ENCODE measurements at places on chromosomes 7 and 10.

DNA sequence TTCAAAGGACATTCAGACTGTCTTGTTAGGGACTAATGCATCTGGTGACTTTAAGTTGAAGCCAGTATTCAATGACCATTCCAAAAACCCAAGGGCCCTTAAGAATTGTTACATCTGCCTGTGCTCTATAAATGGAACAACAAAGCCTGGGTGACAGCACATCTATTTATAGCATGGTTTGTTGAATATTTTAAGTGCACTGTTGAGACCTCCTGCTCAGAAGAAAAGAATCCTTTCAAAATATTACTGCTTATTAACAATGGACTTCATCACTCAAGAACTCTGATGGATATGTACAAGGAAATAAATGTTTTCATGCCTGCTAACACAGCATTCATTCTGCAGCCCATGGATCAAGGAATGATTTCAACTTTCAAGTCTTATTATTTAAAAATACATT lies 33.1 kb upstream of the CYP26C1 start:
- no peak for DNase-seq

GRCh38 chr7:157916946-157917640 lies 580.3 kb downstream of the DNAJB6 start:
- no peak for DNase-seq

DNA sequence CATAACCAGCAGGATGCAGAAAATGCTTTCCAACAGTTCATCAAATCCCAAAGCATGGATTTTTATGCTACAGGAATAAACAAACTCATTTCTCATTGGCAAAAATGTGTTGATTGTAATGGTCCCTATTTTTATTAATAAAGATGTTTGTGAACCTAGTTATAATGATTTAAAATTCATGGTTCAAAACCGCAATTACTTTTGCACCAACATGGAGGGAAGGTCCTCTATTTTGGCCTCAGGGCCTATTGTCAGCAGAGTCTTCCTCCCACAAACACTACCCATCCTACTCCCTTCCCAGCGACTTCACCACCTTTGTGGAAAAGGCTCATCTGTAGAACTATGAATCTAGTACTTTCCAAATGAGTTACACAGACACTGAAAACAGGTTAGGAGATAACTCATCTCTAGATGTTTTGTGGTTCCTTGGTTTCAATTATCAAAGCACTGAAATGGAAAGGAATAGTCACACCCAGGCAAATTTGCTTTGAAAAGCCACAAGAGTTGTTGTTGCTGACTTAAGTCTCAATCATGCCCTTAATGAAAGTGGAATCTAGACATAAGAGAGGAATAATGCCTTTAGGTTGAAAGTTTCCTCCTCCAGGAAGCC lies 59.4 kb upstream of the FRMD4A start:
- DNase-seq: no peak

- DNase-seq: no peak
Measured at GRCh38 chr7:17109020-17109419, 189.4 kb upstream of the AHR start.

DNA sequence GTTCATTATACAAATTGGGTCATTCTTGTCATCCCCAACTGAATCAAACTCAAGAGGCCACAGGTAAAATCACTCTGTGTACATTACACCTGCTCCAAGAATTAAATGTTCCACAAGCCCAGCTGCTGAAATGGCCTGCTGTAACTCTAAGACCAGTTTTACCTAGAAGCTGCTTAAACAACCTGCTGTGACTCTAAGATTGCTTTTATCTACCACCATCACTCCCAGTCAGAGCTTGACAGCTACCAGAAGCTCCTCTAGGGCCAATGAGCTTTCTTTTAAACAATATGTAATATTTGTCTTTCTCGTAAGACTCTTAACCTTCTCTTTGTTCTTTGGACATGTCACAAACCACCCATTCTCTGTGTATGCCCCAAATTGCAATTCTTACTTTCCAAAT lies 141.8 kb upstream of the LRGUK start:
- no peak for DNase-seq

DNA sequence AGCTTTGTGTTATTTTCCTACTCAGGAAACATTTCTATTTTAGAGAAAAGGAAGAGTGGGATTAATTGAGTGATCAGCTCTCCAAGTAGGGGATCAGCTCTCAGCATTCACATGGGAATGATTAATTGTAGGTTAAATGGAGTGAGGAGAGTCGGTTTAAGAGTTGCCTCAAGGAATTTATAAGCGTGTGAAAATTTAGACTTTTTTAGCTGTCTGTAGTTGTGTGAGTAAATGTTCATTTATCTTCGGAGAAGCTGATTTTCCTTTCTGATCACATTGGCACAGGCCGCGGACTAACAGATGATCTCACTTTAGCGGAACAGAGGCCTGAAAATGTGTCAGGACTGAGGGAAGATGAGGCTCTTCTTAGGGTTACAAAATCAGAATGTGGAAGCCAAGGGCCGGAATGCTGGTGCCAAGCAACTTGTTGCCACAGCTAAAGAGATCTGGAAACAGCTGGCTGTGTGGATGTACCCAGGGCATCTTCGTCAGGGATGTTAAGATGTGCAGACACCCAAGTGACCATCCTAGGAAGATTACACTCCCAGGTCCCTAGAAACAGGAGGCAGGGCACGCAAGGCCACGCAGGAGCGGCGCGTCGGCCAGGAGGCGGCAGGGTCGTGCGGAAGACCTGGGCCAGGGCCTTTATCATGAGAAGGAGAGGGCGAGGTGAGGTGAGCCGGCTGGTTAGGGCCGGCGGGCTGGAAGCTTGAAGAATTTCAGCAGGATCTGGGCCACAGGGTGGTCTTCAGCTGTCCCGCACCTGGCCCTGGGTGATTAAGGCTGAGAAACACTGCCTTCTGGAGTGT lies 35.1 kb upstream of the TTYH3 start:
- DNase-seq: no peak

GRCh38 chr10:3509355-3509754 lies 275.7 kb downstream of the KLF6 start:
- DNase-seq: no peak

DNA sequence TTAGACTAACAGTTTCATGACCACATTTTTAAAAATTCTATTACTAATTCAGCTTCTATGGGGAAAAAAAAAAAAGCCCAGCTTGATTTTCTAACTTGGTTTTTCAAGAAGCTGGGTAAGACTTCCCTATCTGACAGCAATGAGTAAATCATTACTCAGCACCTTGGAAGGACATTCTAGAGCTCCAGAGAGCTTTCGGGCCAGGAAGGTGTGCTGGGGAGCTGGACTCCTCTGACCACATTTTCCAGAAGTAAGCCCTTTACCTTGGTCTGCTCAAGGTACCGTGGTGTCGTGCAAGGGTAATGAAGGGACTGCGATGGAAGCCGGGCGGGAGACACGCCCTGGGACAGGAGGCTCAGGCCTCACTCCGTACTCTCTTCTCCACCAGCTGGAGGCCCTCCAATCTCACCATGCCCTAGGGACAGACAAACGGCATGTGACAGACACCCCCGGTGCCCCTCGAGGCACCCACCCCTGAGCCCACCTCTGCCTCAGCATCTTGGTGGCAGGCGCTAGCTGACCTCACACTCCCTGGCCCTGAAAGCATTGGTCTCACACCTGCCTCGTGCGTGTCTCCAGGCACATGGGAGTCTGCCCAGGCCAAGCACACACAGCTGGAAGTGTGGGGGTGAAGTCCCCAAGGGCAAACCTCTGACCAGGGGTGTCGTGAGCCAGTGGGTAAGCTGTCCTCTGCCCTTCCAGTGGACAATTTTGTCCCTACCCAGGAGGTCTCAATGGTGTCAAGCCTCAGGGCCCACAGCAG lies 152.1 kb downstream of the OAT start:
- DNase-seq: no peak

DNA sequence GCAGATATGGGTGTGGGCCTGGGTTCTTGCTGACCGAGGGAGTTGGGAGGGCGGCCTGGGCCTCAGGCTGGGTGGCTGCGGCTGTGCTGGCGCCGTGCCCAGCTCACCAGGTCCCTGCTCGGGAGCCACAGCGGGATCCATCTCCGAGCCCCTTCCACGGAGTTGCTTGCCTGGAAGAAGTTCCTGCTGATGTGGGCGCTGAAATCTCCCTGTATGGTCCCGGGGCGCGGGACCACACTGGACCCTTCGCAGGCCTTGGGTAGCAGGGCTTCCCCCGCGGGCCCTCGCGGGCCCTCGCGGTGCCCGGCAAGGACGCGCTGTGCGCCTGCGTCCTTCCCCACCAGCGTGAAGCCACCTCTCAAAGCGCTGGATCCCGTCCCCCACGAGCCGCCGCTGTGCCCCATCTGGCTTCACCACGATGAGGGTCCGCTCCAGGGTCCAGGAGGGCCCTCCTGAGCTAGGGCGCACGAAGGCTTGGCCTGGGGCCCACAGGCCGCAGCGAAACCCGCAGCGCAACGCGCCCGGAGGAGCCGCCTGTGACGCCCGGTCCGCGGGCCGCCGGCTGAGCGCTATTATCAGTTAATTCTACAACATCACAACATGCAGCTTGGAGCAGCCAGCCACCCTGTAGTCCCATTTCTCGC lies 31.5 kb downstream of the RAB19 start:
- DNase-seq: no peak

DNA sequence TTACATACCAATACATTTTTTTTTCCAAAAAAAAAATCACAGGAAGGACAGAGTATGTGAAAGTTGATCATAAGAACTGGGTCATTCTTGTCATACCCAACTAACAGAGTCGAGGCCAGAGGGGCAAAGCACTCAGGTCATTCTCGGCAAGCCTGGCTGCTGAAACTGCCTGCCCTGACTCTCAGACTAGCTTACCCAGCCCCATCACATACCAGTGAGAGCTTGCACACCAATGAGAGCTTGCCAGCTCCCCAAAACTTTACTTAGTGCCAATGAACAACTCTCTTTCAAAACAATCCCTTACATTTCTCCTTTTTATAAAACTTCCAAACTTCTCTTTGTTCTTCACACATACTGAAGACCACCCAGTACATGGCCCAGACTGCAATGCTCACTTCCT lies 48.9 kb downstream of the VOPP1 start:
- no peak for DNase-seq

- no peak for DNase-seq
Measured at GRCh38 chr10:129766611-129767550, 197.2 kb downstream of the EBF3 start.

DNA sequence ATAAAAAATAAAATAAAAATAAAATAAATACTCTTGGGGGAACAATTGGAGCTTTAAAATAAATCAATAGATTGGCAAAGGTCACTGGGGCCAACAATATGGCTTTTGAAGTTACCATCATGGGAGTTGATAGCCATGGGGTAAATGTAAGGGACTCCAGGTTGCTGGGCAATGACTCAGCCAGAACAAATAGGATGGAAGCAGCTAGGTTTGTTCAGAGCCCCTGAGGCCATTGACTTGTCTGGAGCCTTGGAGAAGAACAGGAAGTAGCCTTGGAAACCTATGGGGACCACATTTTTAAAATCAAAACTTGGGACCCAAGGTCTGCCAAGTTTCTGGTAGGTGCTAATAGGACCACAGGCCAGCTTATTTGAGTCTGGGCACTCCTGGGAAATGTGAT lies 20.2 kb upstream of the FRA10AC1 start:
- no peak for DNase-seq

DNA sequence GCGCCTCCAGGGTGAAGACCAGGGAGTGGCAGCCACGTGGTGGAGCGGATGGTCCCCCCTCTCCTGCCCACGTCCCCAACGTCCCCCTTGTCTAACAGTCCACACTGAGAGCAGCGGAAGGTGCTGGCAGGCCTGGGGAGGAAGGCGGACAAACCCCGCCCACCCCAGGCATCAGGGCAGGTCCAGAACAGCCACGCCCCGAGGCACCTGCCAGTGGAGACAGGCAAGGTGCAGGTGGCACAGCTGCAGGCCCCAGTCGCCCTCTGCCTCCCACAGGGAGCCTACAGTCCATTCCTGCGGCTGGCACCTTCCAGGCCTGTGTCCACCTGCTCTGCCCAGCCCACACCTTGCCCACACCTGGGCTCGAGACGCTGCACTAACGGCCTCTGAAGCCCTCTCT lies 24.9 kb downstream of the CYP2W1 start:
- no peak for DNase-seq

Data from HL-60 (cell line).